ENCODE measurements at places on chromosomes 13 and 19.

GRCh38 chr13:101523154-101524131 lies 71.0 kb downstream of the ITGBL1 start:
- no peak for DNase-seq

- no peak for DNase-seq
These were observed 84.6 kb downstream of the CYSLTR2 start for GRCh38 chr13:48738311-48738710.

DNA sequence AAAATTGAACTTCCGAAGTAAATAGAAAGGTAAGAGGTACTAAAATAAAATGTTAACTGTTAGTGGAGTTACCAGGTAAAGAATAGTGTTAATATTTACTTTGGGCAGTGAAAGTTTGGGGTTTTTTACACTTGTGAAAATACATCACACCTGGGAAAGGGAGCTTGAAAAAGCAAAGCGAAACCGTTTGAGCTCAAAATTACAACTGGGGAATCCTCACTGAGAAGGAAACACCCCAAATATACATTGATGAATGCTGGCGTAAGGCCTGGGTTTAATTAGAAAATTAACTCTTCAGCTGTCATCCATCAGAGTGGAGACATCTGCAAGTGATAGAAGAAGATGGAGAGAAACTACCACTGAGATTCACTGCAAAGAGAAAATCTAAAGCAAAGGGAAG lies 1153.0 kb downstream of the SLITRK5 start:
- no peak for DNase-seq

DNA sequence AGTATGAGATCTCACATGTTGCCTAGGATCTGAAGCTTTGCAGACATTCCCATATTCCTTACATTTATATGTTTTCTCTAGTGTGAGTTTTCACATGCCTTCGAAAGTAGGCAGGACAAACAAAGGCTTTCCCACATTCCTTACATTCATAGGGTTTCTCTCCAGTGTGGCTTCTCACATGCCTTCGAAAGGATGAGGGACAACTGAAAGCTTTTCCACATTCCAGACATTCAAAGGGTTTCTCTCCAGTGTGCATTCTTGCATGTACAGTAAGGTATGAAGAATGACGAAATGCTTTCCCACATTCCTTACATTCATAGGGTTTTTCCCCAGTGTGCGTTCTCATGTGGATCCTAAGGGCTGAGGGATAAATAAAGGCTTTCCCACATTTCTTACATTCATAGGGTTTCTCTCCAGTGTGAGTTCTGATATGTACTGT lies 14.2 kb downstream of the ZNF699 start:
- no peak for DNase-seq

- DNase-seq = no peak
These were observed 102.0 kb downstream of the DCLK1 start for GRCh38 chr13:36029166-36029565.

GRCh38 chr13:24737042-24737441 lies 26.9 kb upstream of the RNF17 start:
- DNase-seq = no peak

- DNase-seq = no peak
These were observed 17.5 kb downstream of the BORA start for GRCh38 chr13:72745260-72745659.

- no peak for DNase-seq
These were observed 293.6 kb downstream of the TDRD3 start for GRCh38 chr13:60690604-60691003.

GRCh38 chr19:50362030-50362412 lies 3.4 kb downstream of the NAPSA start:
- no peak for DNase-seq

DNA sequence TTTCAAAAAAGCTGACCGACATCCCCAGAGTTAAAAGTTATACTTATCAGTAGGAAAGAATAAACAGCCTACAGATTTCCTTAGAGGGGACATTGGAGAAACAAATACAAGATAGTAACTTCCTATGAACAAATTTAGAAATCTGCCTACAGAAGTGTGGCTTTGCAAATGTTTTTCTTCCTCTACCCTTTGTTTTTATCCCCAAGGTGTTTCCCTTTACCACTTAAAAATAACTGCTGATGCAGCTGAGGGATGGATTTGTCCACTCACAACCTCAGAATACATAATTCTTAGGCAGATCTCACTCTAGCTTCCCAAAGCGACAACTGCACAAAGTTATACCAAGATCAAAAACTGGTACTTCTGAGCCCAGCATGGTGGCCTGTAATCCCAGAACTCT lies 20.9 kb downstream of the MED4 start:
- no peak for DNase-seq

- DNase-seq = no peak
These were observed 606.6 kb downstream of the LIG4 start for GRCh38 chr13:107608736-107609135.

GRCh38 chr13:21348488-21349120 lies 110.5 kb downstream of the ZDHHC20 start:
- DNase-seq = no peak

GRCh38 chr19:8000298-8001038 lies 5.0 kb downstream of the ELAVL1 start:
- DNase-seq = no peak

DNA sequence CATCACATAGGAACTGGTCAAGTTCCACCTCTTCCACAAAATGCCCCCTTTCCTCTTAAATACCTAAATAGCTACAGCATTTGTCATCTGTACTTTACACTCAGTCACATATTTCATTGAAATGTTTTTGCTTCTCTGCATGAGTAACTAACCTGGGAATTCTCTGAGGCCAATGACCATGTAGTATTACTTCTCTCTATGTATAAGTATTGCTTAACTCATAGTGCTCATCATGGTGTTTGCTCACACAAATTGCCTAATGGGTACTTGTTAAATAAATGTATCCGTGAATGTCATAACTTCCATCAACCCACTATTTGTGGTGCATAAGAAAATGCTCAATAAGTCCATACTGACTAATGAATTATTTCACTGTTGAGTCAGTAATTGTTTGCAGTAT lies 115.5 kb downstream of the FGF14 start:
- DNase-seq = no peak

DNA sequence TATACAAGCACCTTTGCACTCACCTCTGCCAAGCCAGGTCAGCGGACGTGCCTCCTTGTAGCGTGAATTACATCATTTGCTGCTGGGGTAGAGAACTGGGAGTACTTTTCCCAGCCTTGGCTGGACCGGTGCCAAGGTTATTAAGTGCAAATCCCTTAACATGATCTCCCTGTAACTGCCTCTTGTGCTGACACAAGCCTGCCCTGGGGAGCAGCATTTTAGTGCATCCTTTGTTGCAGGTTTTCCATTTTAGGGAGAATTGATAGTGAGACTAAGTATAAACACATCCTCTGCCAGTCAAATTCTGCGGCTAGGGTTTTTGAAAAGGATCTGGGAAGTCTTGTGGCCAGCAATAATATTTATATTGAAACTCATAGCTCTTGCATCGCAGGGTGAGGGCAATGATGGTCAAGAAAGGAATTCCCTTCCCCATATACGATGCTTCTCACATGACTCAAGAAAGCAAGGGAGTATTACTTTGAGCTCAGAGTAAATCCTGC lies 32.7 kb upstream of the DCLK1 start:
- no peak for DNase-seq

GRCh38 chr13:33230178-33230881 lies 55.2 kb downstream of the STARD13 start:
- DNase-seq = no peak

- DNase-seq = no peak
These were observed 299.5 kb downstream of the MZT1 start for GRCh38 chr13:72427757-72428528.

GRCh38 chr19:29563486-29564101 lies 37.8 kb downstream of the VSTM2B start:
- DNase-seq = no peak

GRCh38 chr13:57825066-57825465 lies 193.5 kb downstream of the PCDH17 start:
- no peak for DNase-seq

DNA sequence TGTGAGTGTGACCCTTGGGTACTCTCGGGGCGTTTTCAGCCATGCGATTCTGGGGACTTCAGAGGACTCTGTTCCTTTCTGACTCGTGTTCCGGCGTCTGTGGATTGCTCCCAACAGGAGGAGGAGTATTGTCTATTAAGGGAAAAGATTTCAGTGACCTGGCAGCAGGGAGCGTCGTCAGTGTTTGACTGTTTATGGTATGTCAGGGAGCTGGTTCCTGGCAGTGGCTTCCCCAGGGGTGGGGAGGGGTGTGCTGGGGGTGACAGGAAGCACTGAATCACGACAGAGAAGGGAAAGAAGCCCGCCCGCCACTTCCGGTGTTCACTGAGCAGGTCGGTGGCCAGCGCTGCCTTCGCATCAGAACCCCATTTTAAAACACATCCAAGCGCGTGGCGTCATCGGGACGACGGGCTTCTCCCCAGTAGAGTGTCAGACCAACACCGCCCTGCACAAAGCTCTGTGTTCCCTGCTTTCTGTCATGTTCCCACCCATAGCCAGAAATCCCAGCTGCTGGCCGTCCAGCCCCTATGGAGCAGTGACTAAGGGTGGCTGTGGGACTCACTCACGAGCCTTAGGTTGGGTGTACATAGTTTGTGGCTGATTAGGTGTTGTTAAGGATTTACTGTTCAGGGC lies 33.8 kb downstream of the COL4A2 start:
- DNase-seq = no peak

DNA sequence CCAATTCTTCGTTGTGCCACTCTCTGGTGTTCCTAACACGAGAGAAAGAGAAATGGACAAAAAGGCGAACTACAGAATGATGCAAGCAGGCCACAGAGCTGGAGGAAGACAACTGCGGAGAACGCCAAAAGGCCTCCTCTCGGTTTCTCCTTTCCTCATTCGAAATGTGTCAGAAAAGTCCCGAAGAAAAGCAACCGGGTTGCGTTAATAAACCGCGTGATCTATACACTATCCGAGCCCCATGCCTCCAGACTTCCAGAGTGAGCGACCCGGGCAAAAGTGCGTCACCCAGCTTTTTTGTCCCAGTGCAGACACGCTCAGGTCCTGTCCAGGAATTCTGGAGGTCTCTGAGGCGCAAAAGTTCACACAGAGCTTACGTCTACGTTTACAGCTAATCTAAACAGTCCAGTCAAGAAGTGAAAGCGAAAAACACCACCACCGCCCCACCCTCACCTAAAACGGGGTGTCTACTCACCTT lies 413 bp downstream of the N4BP2L2 start:
- DNase-seq = no peak

DNA sequence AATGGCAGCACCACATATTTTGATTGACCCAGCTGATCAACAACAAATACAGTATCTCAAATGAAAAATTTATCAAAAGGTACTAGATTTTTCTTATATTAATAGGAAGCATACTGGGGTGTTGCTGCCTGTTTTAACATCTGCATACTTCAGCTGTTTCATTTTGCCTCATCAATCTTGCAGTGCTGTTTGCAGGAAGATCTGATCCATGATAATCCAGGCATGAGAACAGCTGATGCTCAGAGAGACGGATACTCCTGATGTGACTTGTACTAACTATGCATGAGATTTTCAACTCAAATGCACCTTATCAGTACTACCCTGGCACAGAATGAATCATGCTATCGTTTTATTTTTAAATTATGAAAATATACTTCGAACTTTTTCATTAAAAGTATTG lies 2136.8 kb downstream of the PCDH9 start:
- DNase-seq = no peak

DNA sequence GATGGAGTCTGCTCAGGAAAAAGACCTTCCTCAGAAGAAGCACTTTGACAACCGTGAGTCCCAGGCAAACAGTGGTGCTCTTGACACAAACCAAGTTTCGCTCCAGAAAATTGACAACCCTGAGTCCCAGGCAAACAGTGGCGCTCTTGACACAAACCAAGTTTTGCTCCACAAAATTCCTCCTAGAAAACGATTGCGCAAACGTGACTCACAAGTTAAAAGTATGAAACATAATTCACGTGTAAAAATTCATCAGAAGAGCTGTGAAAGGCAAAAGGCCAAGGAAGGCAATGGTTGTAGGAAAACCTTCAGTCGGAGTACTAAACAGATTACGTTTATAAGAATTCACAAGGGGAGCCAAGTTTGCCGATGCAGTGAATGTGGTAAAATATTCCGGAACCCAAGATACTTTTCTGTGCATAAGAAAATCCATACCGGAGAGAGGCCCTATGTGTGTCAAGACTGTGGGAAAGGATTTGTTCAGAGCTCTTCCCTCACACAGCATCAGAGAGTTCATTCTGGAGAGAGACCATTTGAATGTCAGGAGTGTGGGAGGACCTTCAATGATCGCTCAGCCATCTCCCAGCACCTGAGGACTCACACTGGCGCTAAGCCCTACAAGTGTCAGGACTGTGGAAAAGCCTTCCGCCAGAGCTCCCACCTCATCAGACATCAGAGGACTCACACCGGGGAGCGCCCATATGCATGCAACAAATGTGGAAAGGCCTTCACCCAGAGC lies 16.2 kb upstream of the ZNF544 start:
- DNase-seq = no peak

- DNase-seq = no peak
These were observed 18.2 kb upstream of the ZNF543 start for GRCh38 chr19:57302020-57302465.

DNA sequence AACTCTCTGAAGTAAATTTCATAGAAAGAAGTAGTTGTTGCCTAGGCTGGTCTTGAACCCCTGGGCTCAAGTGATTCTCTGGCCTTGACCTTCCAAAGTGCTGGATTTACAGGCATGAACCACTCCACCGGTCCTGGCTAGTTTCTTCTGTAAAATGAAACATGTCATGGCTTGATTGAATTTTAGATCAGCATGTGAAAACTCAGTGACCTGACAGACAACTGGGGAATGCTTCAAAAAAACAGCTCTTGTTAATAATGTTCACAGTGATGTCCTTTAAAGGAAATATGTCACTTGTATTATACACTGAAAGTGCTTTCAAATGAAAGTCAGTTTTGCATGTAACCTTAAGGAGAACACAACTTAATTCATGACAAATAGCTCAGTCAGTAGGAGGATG lies 118.2 kb downstream of the KLF5 start:
- no peak for DNase-seq

Measured in ecto neural progenitor cell (in vitro differentiated cells).